ENCODE measurements at places on chromosomes 7 and 10.

DNA sequence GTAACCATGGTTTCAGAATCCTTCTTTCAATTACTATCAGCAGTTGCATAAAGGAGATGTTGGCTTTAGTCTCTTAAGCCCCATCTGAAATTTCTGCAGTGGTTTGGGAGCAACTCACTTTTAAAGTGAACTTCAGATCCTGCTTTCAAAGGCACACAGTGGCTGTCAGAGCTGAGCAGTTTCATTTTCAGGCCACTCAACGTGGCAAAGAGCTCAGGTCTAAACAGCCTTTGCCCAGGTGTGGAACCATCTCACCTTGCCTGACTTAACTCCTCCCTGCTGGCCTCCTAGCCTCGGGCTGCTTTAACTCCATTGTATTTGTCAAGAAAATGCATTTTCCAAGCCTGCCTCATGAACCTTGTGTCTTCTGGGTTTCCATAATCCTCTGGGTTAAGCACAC is 197.5 kb upstream of the KMT2E start:
- no peak for DNase-seq

- no peak for DNase-seq
These were observed 101.0 kb downstream of the HERPUD2 start for GRCh38 chr7:35593899-35594298.

DNA sequence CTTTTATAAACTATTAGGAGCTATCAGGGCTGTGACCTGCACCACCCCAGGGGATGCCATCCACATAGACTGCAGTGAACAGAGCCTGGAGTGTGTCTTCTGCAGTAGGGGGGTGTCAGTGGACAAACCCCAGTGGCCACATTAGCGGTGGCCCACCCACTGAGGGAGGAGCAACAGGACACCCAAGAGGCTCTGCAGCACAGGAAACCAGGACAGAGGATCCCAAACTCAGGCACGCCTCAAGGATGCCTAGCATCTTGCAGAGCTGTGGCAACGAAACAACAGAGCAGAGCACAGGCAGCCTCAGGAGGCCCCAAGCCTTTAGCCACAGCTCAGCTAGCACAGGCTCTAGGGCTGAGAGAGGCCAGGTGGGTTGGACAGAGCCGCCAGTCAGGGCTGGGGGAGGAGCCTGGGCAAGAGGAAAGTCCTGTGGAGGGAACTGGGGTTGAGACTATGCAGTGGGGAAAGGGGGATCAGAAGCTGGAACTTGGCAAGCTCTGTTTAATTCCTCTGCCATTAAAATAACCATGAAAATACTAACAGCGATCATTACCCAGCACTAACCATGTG is 53.8 kb downstream of the GRID1 start:
- DNase-seq: no peak

DNA sequence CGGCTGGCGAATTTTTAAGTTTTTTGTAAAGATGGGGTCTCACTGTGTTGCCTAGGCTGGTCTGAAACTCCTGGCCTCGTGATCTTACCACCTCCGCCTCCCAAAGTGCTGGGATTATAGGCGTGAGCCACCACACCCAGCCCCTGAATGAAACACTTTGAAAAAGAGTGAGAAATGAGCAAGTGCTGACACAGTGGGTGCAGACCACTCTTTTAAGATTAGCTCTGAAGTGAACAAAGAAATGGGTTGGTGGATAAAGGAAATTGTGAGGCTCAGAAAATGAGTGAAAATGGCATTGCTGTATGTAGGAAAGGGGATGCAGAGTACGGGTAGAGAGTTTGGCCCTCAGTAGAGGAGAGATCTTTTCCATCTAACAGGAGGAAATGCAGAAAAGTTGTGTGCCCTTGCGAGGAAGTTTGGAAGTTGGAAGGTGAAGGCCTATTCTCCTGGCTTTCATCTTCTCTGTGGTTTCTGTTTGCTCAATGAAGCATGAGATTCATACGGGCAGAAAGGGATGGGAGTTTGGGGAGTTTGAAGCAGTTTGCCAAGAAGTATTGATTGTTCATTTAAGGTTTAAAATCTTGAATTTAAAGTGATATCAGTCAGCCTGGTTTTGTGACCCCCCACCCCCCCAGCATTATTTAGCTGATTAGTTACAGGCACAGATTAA is 11.0 kb downstream of the MAPK8 start:
- no peak for DNase-seq

- DNase-seq: no peak
These were observed 71.1 kb downstream of the SAMD9 start for GRCh38 chr7:93046641-93047040.

GRCh38 chr10:80200687-80201086 is 4.7 kb downstream of the ANXA11 start:
- no peak for DNase-seq

GRCh38 chr7:71236230-71237105 is 104.5 kb downstream of the GALNT17 start:
- DNase-seq: no peak

DNA sequence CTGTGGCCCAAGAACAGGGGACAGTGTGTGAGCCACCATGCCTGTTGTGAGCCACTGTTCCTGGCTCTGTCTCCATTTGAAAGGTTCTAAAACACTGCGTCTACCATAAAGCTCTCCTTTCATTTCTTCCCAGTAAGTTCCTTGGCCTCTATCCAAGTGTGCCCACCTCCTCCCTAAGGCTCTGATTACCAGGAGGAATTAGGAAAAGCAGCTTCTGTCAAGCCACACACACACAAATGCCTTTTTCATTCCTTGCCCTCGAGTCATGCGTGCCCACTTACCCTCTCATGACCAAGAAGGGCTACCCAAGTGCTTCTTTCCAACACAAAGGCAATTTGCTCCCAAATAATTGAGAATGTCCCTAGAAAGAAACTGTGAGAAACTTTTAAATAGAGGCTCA is 70.8 kb upstream of the PARD3 start:
- no peak for DNase-seq

DNA sequence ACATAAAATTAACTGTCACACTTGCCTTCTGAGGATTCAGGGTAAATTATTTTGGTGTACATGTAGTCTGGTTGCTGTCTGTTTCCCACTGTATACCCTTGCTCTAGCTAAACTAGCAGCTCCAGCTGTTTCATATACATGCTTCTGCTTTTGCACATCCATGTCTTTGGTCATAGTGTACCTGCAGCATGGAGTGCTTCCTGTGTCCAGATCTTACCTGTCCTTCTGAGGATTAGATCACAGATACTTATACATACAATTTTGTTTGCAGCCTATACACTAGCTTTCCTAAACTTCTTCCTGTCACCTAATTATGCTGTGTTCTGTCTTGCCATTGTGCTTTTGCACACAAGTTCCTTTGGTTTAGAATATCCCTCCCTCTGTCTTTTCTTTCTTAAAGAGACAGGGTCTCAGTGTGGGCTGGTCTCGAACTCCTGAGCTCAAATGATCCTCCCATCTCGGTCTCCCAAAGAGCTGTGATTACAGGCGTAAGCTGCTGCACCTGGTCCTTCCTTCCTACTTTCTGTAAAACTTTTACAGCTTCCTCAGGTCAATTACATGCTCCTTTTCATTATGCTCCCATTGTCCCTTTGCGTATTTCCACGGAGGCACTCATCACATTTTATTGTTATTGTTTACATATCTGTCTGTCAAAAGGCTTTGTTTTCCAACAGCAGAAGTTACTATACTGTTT is 33.8 kb downstream of the TPST1 start:
- no peak for DNase-seq

DNA sequence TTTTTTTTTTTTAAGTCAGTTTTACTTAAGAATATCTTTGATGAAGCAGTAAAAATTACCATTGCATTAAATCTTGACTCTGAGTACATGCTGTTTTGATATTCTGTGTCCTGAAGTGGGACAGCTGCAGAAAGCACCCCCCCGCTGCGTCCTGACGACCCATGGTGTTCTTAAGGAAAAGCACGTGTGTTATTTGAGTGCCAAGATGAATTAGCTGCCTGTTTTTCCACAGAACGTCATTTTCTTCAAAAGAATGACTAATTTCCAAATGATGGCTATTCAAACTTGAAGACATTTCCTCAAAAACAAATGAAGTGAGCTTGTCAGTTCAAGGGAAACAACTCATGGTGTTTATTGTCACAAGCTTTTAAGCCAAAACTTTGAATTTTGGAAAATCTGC is 45.9 kb downstream of the CREM start:
- DNase-seq: peak; percentile 35

DNA sequence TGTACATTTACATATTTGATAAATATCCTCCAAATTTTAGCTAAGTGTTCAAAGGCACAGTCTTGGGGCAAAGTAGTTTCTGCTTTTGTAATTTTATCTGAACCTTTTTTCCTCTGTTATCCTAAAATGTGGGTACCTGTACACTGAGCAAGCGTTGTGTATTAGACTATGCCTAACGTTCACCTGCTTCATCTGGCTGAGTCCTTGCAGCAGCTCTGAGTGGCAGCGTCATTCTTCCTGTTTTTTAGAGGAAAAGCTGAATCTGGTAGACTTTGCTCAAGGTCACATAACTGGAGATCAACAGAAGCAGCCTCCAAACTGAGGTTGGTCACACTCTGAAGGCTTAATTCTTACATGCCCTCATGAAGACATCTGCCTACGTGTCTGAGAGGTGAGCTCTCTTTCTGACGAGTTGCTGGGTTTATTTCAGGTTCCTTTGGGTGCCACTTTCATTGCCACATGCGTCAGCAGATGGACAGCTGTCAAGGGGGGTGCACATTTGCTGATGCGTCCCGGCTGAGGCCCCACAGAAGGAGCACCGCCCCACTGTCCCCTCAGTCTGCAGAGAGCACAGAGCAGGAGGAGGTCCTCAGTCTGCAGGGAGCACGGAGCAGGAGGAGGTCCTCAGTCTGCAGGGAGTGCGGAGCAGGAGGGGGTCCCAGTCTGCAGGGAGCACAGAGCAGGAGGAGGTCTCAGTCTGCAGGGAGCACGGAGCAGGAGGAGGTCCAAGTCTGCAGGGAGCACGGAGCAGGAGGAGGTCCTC is 406.5 kb upstream of the SHH start:
- DNase-seq: no peak

DNA sequence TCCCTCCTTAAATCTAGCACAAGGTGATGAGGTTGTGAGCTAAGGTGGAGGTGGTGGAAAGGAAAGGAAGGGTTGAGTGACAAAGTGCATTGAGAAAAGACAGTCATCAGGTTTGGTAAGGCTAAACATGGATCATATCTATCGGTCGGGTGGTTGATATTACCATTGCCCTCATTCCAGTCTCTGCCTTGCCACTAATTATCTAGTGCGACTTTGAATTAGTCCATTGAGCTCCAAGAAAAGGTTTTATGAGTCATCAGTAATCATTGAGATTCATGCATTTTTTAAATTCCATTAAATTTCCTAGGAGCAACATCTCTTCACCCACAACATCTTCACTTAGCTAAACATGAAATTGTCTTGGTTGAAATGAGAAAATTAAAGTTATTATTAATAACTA is 68.9 kb upstream of the FRMD4A start:
- no peak for DNase-seq

All from right hindlimb (tissue), 1 donor.